Epithelial cell of esophagus (primary cell): ENCODE measurements at places on chromosomes 5 and 9.

- DNase-seq: peak; percentile 67
Measured at GRCh38 chr9:115263371-115264075, 145.6 kb upstream of the TNC start.

- DNase-seq: no peak
Measured at GRCh38 chr5:118776755-118777154, 211.6 kb downstream of the DTWD2 start.

GRCh38 chr5:139964266-139964993 is 78.7 kb downstream of the NRG2 start:
- DNase-seq: no peak

- DNase-seq: peak; percentile 47
Measured at GRCh38 chr9:126750941-126751725, 53.7 kb upstream of the ZBTB43 start.

DNA sequence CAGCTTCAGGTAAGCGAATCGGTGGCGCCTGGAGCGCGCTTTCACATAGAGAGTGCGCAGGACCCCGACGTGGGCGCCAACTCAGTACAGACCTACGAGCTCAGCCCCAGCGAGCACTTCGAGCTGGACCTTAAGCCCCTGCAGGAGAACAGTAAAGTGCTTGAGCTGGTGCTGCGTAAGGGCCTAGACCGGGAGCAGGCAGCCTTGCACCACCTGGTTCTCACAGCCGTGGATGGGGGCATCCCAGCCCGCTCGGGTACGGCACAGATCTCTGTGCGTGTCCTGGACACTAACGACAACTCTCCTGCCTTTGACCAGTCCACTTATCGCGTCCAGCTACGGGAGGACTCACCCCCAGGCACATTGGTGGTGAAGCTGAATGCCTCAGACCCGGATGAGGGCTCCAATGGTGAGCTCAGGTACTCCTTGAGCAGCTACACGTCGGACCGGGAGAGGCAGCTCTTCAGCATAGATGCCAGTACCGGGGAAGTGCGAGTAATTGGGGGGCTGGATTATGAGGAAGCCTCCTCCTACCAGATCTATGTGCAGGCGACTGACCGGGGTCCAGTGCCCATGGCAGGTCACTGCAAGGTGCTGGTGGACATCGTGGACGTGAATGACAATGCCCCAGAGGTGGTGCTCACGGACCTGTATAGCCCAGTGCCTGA is 1.1 kb downstream of the PCDHAC2 start:
- DNase-seq: no peak

DNA sequence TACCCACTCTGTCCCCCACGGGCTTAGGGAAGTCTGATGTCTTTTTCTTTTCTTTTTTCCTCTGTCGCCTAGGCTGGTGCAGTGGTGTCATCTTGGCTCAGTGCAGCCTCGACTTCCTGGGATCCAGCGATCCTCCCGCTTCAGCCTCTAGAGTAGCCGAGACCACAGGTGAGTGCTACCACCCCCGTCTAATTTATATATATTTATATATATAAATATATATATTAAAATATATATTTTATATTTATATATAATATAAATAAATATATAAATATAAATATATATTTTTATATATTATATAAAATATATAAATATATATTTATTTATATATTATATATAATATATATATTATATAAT is 3.3 kb upstream of the ANXA2R start:
- DNase-seq: no peak

DNA sequence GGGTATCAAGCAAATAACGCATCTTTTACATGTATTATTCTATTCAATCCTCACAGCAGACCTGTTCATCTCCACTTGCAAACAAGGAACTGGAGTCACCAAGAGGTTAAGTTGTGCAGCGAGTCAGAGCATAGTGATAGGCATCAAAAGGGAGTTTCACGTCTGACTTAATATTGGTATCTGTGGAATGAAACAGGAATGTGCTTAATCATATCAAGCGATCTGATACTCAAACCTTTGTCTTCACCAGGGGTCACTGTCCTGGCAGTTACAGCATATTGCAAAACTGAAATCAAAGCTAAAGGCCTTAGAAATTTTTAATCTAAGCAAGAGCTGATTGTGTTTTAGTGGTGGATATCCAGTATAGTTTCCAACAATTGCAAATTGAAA is 271.6 kb downstream of the PLK2 start:
- DNase-seq: peak; percentile 86

DNA sequence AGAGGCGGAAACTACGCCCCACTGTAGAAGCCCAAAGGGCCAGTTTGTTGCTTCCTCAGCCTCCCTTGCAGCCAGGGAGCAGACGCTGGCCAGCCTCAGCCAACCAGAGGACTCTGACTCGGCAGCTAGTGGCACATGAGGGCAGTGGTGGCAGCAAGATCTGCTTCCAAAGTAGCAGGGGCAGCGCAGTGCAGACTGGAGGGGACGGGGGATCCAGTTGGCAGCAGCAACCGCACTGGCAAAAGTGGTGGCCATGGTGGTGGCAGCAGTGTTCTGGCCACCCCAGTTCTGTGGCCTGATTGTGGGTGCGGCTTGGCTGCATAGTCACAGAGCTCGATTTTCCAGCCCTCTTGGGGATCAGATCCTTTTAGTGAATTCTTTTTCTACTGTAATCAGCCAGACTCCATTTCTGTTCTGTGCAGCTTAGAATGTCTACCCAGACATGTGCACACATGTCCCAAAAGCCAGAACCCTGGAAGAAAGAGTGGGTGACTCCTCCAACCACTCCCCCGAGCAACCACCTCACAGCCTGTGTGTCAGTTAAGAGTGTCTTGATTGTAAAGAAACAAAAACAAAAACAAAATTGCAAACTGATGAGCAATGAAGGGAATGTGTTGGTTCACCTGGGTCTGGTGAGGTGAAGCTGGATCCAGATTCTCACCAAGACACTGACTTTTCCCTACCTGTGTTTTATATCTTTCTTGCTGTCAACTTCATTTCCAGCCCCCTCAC is 11.0 kb upstream of the ZBTB43 start:
- DNase-seq: peak; percentile 98
